ENCODE measurements at places on chromosomes 3 and 15.

DNA sequence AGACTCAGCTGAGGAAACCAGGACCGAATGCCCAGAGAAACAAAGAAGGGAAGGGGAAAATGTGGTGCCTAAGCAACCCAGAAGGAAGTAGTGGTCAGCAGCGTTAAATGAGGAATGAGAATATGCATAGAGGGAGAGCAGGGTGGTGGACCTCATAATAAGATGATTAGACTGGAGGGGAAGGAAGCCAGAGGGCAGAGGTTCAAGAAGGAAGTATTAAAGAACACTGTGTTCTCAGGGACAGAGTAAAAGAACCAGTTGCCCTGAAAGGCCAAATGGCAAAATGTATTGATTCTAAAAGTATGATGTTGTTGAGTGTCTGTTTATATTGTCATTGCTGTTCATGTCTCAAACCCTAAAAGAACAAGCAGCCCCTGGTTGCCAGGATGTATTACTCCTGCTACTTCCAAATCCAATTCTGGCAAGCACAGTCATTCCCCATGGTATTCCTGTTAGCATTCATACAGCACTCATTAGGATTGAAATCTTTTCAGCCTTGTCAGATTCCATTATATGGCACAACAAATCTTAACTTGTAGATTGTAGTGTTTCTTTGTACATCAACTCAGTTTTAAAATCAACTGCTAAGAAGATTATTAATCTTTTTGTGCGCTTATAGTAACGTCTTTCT, 23.4 kb downstream of the P2RY1 start:
- DNase-seq, result peak; percentile 24

GRCh38 chr3:34582055-34582454, 783.6 kb downstream of the PDCD6IP start:
- DNase-seq, result no peak

GRCh38 chr3:151204530-151205402, 1.8 kb upstream of the GPR171 start:
- no peak for DNase-seq

DNA sequence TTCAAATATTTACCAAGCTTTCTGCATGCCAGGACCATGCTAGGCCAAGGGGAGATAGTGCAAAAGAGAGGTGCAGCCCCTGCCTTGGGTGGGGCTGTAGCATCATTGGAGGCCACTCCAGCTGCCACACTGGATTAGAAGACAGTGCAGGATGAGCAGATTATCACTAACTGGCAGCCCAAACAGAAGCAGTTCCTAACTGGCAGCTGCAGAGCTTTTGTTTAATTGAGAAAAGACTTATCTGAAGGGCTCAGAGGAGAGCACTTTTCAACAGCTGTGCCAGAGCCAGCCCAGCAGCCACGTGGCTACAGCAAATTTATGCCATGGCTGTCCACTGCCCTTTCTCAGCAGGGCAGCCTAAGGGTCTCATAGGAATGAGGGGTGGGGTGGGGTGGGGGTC, 13.5 kb upstream of the ACSBG1 start:
- no peak for DNase-seq

DNA sequence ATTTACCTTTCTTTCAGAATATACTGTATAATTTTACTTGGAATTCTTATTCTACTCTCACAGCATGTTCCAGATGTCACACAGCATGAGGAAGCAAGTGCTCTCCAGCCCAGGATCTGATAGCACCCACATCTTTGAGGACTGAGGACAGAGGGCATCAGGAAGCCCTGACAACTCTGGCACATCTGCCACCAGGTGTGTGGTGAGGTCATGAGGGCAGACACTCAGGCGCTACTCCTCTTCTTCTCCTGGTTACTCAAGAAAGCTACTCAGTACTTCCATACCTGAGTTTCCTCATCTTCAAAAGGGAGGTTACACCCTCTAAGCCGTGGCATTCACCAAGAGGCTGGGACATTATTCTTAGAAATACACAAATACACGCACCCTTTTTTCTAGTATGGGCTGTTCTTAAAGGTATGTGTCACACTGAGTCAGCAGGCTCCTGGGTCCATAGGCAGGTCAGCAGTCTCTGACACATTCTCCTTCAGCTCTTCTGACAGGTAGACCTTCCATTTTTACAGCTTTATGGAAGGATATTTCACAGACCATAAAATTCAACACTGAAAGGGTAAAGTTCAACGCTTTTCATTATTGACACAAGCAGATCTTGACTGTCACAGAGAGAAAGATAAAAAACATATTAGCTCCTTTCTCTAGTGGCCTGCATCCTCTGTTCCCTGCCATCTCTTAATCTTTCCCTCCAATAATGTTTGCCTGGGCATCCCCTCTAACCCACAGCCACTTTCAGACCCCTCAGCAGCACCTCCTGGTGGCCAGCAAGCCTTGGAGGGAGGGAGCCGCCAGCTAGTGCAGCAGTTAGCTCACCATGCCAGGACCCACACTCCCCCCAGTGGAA, 103.2 kb upstream of the TJP1 start:
- peak; percentile 1 for DNase-seq

DNA sequence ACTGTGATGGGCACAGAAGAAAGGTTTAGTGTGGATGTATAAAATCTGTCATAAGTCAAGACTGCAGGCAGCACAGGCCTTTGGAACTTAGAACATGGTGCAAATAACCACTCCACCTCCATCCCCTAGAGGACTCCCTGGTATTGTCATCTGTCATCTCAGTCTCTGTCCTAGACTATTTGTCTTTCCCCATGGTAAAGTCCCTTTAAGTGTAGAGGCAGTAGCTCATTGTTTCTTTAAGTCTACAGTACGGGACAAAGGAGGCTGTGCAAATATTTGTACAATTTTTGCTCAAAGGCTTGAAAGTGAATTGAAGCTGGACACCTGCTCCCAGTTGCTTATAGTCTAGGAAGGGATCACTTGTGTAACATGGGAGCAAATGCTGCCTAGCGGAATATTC, 3.2 kb upstream of the PXYLP1 start:
- DNase-seq, result no peak

DNA sequence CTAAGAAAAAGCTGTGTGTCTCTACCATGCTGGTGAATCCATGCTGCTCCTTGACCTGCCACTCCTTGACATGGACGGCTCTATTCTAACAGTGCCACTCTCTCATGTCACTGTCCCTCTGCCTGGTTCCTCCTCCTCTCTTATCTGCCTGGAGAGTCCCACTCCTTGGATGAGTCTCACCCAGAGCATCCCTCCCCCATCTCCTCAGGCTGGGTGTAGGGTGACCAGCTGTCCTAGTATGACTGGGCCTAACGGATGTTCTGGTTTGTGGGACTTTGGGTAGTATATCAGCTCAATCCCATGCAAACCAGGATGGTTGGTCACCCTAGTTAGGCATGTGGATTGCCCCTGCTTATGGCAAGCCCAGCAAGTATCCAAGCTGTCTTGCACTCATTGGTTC, 54.3 kb downstream of the LIPC start:
- no peak for DNase-seq

DNA sequence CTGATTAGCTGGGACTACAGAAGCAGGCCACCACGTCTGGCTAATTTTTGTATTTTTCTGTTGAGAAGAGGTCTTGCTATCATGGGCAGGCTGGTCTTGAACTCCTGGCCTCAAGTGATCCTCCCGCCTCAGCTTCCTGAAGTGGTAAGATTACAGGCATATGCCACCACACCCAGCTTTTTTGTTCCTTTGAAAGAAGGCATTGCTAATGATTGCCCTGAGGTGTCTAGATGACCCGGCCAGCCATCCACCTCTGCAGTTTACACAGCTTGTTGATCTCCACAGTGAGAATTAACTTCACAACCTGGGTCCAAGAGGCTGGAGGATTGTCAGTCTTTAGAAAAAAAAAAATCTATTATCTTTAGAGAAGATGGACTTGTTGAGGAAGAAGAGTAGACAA, 58.7 kb downstream of the SMAD3 start:
- no peak for DNase-seq

GRCh38 chr3:100157685-100158084, 43.4 kb upstream of the FILIP1L start:
- DNase-seq, result no peak

DNA sequence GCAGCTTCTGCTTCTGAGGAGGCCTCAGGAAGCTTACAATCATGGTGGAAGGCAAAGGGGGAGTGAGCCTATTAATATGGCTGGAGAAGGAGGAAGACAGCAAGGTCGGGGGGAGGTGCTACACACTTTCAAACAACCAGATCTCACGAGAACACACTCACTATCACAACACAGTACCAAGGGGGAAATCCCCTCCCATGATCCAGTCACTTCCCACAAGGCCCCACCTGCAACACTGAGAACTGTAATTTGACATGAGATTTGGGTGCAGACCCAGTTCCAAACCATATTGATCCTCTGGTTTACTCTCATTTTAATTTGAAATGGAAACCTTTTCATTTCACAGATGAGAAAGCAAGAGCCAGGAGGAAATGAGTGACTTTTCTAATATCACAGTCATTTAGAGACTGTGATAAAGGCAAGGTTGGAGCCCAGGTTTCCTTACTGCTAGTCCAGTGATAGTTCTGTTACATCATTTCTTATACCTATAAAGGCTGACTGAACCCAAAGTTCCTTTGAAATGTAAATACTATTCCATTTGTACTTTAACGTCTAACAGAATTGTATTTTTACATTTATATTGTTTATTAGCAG, 105.8 kb upstream of the GAP43 start:
- no peak for DNase-seq

- no peak for DNase-seq
These were observed 97.7 kb downstream of the EPHB1 start for GRCh38 chr3:134892761-134893160.

DNA sequence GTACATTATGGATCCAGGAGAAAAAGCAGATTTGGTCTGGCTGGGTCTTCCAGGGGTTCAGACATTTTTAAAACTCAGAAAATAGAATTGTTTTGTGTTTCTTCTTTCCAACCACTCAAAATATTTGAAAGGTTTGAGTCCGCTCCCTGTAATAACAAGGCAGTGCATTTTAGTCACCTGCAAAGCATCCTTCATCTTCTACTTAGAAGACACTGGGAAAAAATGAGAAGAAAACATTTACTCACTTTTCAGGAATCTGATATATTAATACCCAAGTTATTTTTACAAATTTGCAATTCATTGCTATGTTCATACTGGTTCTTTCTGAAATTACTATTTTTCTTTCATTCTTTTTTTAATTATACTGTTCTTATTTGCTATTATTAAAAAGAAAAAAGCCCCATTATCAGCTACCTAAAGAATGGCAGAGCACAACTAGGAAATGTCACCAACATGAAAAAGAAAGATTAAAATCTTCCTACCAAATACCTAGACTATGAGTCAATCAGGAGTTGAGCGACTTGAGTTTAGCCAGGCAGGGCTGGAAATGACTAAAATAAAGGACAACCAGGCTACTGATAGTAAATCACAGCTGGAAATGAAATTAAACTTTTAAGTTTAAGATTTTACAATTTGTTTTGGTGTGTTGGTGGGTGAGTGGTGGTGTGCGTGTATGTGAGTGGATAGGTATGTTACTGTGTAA, 280.3 kb upstream of the THBS1 start:
- DNase-seq, result no peak

GRCh38 chr3:190617185-190617584, 103.3 kb downstream of the IL1RAP start:
- DNase-seq, result peak; percentile 86

- no peak for DNase-seq
These were observed 18.2 kb downstream of the ABTB1 start for GRCh38 chr3:127690823-127691452.

- DNase-seq, result no peak
These were observed 45.6 kb upstream of the PAQR5 start for GRCh38 chr15:69253156-69253555.

DNA sequence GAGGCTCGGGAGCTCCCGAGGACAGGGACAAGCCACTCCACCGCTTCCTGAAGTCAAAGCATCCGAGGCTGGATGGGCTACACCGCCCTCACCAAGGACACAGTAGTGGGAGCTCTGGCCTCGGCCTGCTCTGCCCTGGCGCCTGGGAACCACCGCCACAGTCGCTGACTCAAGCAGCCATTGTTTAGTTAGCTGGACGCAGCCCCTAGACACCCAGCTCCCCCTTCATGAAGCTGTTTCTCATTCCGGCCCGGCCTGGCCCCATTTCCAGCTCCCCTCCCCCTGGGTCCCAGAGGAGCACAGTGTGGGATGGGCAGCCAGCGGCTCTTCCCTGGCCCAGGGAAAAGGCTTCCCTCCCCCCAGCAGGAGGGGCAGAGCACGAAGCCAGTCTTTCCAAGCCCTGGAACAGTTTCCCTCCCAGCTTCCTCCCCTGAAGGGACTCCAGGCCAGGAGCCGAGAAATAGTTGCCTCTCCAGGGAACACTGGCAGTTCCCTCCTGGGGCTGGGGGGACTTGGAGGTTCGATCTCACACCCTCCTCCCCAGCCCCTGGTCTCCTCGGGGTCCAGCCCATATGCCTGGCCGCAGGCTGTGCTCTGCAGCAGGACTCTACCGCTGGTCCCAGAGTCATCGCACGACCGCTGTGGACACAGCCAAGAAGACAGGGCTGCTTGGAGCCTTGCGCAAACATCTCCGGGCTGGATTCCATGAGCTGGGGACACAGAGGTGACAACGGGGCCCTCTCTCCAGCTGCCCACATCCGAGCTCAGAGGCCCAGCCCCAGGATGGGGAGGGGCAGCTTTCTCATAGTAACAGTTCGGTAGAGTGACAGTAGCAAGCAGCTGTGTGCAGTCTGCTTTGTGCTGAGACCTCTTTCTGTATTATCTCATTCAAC, 10.0 kb downstream of the PLXND1 start:
- DNase-seq, result peak; percentile 77

- DNase-seq, result no peak
These were observed 73.2 kb downstream of the CD47 start for GRCh38 chr3:108017587-108017986.

- DNase-seq, result no peak
These were observed 66.3 kb upstream of the DCBLD2 start for GRCh38 chr3:98967758-98968157.

- no peak for DNase-seq
These were observed 32.9 kb downstream of the PSTPIP1 start for GRCh38 chr15:77027697-77028450.

All from inflammatory macrophage treated with lipopolysaccharide for 1 hour (primary cell).